ENCODE measurements at places on chromosomes 5 and 9.

- no peak for DNase-seq
These were observed 91.7 kb downstream of the KIAA0825 start for GRCh38 chr5:94526706-94527105.

GRCh38 chr9:13291718-13292117, 12.2 kb upstream of the MPDZ start:
- DNase-seq = no peak

GRCh38 chr9:124449381-124450151, 685 bp upstream of the ADGRD2 start:
- DNase-seq = no peak

DNA sequence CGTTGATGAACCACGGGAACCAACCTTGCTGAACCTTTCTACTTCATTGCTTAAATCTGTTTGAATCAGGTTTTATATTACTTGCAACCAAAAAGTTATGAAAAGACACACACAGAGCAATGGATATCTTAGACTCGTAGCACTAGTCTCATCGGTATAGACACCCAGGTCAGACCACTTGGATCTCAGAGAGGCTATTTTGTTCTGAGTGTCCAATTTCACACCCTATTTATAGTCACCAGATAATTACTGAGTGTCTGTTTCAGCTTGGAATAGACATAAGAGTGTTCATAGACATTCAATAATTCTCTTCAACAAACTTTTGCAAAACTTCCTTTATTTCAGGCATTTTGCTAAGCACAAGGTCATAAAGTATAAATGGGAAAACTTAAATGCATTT, 145.4 kb upstream of the EGFLAM start:
- no peak for DNase-seq

DNA sequence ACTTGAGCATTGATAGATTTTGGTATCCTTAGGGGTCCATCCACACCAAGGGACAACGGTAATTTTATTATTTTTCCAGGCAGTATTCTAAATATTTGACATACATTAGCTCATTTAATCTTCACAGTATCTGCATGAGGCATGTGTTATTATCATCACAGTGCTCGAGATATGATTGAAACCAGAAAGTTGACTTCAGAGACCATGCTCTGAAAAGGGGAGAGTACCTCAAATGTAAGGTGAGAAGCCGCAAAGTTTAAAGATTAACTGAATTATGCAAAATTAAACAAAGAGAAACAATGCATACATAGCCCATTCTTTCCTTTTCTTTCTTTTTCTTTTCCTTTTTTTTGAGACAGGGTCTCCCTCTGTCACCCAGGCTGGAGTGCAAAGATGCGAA, 104.1 kb downstream of the SLC25A46 start:
- no peak for DNase-seq

GRCh38 chr9:556199-556598, 285.3 kb upstream of the DMRT1 start:
- no peak for DNase-seq

GRCh38 chr5:96329289-96329688, 103.8 kb downstream of the PCSK1 start:
- no peak for DNase-seq

GRCh38 chr9:37407468-37407867, 15.0 kb upstream of the GRHPR start:
- DNase-seq = no peak

GRCh38 chr9:122498883-122499288, 11.7 kb upstream of the OR1J2 start:
- DNase-seq = no peak

DNA sequence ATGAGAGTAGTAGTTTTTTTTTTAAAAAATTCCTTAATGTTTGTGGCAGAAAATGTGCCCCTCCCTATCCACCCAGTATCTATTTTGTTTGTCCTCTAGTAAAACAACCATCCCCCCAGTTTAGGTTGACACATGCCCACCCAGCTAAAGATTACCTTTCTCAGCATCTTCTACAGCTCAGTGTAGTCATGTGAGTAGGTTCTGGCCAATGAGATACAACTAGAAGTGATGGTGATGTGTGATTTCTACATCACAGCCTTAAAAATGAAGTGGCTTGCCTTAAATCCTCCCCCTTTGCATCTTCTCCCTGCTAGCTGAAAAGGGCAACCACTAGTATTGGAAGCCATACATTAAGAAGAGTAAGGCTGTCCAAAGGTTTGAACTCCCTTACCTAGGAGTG, 14.9 kb downstream of the CHD1 start:
- DNase-seq = no peak

DNA sequence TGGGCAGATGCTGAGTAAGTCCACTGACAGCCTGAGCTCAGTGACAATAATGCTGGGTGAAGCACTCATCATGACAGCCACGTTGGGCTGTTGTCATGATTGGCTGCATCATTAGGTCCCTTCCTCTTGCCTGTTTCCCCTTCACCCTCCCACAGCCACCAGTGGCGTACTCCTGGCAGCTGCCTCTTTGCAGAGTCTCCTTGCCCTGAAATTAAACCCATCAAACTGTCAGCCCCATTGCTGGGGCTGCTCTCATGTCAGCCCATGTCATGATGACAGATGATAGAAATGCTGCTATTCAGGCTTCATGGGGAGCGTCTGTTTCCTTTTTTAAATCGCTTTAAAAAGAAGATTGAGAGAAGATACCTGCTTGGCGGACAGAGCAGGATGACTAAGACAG, 327.4 kb downstream of the AGTPBP1 start:
- DNase-seq = no peak

DNA sequence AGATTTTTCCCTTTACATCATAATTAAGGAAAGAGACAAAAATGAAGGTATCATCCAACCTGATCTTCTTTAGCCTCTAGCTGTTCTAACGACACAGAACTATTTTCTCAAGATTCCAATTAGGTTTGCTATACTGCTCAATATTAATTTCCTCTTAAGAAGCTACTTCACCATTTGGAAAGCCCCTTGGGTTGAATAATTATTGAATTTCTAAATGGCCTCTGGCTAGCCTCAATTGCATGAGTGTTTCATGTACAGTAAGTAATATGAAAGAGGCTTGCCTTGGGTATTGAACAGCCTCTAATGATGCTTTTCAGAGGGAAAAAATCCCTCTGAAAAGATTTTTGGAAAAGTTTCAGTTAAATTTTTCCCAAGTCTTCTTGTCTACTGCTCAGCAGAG, 3.7 kb upstream of the MOB3B start:
- no peak for DNase-seq

DNA sequence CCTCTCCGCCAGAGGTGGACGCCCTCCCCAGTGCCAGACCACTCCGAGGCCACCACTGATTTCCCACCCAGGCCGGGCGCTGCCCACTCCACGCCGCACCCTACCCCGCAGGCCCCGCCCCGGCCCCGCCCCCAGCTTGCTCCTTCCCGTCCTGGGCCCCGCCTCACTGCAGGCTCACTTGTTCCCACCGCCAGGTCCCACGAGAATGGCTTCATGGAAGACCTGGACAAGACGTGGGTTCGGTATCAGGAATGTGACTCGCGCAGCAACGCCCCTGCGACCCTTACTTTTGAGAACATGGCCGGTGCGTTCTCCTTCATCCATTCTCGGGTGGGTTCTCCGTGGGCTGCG, 6.5 kb downstream of the LRRC26 start:
- no peak for DNase-seq

GRCh38 chr5:140590861-140591260, 26.2 kb downstream of the SLC35A4 start:
- DNase-seq = no peak

DNA sequence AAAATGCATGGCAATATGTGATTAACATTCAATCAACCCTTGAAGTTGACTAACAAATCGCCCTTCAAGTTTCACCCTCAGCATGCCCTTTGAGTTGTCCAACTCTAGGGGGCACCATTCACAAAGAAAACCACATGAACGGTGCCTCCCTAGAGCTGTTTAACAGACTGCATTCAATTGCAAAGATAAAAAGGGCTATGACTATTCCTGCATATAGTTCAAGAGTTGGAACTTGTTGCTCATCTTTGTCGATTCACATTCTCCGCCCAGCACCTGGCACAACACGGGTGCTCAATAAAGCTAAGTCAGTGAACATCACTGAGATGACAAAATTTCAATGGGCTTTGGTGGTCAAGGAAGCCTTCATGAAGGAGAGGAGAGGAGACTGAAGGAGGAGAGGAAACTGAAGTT, 69.6 kb upstream of the SLC30A5 start:
- DNase-seq = no peak

DNA sequence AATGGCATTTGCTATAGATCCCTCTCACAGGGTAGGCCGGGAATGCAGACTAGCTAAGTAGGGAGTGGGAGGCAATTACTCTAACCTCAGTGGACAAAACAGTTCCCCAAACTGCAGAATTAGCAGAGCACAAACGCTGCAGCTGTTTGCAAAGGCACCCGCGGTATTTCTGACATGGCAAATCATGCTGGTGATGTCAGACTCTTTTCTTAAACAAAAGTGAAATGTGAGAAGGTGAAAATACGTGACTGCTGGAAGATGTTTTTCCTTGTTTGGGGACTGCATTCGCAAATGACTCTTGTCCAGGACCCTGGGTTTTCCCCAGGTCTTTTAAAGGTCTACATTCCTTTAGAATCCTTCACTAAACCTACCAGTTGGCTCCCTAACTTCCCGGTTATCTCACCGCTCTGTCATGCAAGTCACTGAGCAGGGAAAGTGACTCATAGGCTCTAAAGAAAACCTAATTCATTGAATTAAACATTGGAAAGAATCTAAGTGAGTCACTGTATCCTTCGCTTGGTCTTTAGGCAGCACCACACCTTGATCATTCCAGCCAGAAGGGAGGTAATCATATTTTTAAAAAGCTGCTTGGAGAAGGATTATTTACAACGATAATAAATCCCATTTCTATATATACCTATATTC, 91.5 kb upstream of the DNAH5 start:
- DNase-seq = no peak

- DNase-seq = no peak
These were observed 115.8 kb upstream of the LIFR start for GRCh38 chr5:38672059-38672788.

DNA sequence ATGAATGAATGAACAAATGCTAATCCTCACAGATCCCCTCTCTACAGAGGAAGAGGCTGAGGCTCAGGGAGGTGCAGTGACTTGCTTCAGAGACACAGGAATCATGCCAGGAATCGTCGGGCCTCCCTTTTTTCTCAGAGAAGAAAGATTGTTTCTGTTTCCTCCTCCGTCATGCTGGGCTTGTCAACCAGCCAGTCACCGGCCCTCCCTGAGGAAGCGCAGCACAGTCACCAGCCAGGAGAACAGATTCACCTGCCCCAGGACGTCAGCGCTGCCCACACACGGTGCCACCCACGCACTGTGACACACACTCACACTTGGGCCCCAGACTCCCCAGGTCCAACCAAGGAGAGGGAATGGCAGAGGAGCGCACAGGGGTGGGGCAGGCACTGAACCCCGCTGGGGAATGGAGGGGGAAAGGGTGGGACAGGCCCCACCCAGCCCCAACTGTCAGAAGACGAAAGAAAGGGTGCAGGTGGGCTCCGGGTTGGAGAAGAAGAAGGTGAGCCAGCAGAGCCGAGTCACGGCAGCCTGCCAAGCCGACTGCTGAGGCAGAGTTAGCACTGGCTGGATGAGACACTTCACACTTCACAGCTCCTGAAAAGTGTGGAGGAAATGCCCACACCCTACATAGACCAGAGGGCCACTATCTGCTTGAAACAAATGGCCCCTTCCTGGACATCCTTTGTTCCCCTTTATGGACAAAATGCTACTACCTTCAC, 13.8 kb upstream of the ERGIC1 start:
- no peak for DNase-seq

DNA sequence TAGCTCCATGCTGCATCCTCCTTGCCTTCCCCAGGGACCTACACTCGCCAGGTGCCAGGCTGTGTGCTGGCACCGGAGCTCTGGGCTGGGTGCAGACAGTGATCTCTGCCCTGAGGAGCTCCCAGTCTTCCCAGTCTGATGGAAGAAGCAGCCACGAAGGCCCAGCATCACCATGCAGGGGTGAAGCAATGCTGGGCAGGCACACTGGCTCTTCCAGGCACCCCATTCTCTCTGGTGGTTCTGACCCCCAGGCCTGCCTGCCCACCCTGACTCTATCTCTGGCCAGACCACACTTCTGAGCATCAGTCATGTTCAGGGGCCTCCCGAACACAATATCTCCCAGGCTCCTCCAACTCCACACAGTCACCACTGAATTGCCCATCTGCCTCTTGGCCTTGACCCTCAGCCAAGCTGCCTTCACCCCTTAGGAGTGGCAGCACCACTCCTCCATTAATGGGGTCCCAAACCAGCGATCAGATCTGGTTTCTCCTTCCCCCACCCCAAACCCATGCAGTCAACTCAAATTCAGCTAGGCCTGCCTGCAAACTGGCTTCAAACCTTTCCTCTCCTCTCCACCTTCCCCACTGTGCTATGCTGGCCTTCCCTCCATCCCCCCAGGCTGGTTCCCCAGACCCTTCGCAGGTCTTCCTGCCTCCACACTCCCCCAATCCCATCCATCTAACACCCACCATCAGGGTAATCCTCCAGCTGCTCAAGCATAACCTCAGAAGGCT, 102.7 kb upstream of the MVB12B start:
- DNase-seq = no peak

- no peak for DNase-seq
These were observed 470.6 kb downstream of the CCDC171 start for GRCh38 chr9:16023446-16023845.

- DNase-seq = no peak
These were observed 6.4 kb downstream of the SEPTIN8 start for GRCh38 chr5:132770476-132771159.

DNA sequence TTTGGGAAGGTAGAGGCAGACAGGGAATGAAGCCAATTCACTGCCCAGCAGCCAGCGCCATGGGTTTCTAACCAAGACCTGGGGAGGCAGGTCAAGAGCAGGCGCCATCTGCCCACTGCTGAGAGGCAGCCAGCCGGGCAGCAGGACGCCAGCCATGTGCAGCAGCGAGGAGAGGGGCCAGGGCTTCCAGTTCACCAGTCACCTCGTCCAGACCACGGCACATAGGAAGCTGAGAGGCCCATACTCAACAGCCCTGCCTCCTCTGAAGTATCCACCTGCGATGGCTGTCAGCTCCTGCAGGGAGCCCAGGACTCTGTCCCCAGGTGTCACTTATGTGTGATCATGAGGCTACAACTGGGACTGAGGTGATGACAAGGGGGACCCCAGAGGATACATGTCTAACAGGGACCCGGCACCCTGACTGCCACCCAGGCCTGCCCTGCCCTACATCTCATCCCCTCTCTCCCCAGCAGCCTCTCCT, 30.1 kb downstream of the IPPK start:
- DNase-seq = no peak

GRCh38 chr9:84070590-84070989, 90.0 kb downstream of the RMI1 start:
- DNase-seq = no peak

- no peak for DNase-seq
These were observed 58.3 kb downstream of the MFAP3 start for GRCh38 chr5:154097031-154097430.

All from stimulated activated CD8-positive, alpha-beta memory T cell treated with anti-CD3 and anti-CD28 coated beads, Interleukin-15, amount 100 ng/mL, for 1 hour (primary cell).